Stimulated activated CD8-positive, alpha-beta memory T cell treated with anti-CD3 and anti-CD28 coated beads, Interleukin-4, amount 100 ng/mL, for 4 hours (primary cell): ENCODE measurements at places on chromosomes 3 and 15.

DNA sequence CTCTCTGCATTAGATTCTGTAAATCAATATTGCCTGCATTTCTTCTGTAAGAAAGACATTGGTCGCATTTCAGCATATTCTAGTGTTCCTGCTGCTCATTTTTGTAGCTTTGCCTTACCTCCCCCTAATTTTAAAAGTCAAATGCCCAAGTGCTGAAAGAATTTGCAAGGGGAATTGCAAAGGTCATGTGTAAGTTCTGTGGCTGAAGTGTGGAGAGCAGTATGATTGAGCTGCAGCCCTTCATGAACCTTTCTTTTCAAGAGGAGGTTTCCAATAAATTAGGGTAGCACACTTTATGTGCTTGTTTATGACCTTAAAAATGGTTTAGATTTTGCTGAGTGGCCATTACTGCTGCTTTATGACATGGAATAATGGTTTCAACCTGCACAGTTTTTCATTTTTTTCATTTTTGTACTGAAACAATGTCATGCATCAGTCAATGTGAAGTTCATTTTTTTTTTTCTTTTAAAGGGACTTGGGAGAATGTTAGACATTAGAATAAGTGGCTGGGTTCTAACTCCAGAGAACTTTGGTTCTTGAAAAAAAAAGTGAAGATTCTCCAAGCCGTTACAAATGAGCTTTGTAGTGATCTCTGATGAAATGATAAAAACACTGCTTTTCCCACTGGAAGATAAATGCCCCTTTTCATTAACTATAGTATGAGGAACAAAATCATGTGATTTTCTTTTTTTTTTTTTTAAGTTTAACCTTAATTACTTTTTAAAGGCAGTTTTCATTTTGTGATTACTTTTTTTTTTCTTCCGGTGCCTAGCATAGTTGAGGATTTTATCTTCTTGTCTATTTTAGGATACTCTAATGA, 99.6 kb downstream of the MITF start:
- no peak for DNase-seq

DNA sequence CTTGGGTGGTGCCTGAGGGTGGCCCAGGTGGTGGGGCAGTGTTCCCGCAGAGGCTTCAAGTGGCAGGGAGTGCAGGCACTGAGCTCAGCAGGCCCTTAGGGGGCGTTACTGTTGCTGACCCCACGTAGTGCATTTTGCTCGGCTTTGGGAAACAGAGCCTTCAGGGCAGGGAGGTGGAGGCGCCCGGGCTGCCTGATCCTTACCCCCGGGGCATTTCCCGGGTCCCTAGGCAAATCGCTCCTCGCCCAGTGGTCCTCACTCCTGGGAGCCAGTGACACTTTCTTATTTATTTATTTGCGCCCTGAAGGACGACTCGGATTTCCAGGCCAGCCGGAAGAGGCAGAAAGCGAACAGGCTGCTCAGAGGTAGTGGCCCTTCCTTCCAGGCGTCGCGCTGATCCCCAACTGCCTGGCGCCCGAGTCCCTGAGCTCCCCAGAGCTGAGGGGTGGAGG, 10.1 kb upstream of the FOXB1 start:
- no peak for DNase-seq

DNA sequence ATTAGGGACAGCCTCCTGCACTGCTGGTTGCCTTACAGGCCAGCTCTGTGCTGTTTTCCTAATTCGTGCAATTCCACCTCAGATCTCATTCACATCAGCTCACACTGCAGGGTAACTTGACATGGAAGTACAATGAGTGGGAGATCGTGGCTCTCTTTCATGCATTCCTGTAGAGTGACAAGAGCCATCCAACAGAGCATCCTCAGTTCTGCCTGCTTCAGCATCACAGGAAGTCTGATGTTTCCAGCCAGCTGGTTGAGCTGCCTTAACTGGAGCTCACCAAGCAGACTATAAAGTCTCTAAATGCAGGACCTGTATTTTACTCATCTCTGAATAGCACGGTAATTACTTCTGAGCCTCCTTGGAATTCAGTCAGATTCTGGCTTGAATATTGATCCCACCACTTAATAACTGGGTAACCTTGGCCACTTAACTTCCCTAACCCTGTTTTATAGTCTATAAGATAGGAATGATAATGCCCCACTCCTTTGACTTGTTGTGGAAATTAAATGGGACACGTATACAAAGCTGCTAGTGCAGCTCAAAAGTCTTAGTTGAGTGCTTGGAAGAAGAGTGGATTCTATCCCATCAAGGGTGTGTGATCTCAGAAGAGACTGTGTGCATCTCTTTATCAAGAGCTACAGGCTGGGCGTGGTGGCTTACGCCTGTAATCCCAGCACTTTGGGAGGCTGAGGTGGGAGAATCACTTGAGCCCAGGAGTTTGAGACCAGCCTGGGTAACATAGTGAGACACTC, 1.4 kb upstream of the DIS3L start:
- DNase-seq, result no peak

DNA sequence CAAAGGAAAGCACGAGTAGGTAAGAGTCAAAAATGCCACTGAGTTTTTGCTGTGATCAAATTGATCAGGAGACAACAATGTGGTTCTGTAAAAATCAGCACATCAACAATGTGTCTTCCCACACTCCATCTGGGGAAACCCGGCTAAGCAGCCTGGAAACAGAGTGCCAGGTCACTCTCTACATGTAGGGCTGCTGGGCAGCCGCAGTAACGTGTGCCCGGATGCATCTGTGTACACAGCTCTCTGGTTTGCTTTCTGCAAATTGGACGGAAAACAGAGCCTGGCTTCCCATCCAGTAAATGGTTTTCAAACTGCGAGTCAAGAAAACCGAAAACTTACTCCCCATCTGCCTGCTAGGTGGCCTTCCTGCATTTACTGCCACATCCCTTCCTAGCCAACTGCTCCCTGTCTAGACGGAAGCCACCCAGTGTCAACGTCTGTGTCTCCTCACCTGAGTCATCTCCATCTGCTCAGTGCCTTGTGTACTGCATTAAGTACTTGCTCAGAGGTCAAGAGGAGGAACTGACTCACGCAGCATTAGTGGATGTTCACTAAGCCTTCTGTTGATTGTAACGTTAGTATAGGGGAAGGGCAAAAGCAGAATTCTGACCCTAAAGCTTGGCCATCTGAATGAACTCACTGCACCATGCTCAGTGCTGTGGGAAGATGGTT, 124.1 kb downstream of the TJP1 start:
- DNase-seq, result no peak

DNA sequence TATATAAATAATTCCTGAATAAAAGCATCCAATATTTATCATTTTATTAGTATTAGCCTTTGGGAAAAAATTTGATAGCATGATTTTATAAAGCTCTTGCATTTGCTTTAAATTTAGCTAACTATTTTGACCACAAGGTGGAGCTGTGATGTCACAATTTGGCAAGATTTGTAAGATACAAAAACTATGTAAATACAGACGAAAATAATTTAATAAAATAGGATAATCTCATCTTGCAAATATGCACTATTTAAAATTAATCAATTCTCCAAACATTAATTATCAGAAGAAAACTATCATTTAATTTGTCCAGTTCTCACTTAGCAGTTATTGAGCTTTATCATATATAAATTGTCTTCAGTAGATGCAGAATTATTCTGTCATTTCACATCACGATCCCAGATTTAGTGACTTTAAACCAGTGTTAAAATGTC, 95.4 kb downstream of the PLOD2 start:
- DNase-seq, result no peak

- DNase-seq, result no peak
Observed at GRCh38 chr15:48355377-48355776, 24.1 kb downstream of the DUT start.

DNA sequence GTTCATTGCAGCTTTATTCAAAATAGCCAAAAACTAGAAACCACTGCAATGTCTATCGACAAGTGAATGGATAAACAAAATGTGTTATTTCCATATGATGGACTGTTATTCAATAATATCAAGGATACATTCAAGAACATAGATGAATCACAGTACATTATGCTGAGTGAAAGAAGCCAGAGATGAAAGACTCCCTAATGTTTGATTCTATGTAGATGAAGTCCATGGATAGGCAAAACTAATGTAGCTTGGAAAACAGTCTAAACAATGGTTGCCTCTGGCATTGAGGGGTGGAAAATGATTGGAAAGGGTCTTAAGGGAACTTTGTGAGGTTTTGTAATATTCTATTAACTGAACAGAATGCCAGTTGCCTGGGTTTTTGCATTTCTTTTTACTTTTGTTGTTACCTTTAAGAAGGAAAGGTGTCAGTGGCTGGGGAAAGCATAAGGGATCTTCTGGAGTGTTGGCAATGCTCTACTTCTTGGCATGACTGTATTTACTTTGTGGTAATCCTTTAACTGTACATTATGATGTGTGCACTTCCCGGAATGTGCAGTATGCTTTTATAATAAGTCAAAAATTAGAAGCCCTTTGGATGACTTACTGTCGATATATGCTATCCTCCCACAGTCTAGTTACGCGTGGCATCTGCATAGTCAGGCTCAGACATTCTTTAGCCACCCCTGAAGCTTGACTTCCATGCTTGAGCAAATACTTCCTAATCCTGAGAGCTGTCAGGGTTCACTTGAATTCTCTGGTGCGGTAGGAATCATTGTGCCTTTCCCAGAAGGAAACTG, 20.5 kb upstream of the ATP10A start:
- no peak for DNase-seq

GRCh38 chr3:42957573-42957972, 21.5 kb upstream of the GASK1A start:
- no peak for DNase-seq

DNA sequence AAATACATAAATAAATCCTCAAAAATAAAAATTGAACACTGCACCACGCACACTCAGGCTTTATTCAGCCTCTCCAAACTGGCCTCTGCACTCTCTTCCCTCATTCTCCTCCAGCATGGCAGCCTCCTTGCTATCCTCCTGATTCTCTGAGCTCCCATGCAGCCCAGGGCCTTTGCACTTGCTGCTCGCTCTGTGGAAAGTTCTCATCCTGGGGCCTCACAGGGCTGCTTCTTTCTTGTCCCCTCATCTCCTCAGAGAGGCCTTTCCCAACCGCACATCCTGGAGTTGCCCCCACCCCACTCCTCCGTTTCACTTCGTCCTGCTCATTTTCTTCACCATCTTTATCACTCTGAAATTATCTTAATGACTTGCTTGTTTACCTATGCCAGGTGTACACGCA, 123.0 kb downstream of the SHQ1 start:
- no peak for DNase-seq

DNA sequence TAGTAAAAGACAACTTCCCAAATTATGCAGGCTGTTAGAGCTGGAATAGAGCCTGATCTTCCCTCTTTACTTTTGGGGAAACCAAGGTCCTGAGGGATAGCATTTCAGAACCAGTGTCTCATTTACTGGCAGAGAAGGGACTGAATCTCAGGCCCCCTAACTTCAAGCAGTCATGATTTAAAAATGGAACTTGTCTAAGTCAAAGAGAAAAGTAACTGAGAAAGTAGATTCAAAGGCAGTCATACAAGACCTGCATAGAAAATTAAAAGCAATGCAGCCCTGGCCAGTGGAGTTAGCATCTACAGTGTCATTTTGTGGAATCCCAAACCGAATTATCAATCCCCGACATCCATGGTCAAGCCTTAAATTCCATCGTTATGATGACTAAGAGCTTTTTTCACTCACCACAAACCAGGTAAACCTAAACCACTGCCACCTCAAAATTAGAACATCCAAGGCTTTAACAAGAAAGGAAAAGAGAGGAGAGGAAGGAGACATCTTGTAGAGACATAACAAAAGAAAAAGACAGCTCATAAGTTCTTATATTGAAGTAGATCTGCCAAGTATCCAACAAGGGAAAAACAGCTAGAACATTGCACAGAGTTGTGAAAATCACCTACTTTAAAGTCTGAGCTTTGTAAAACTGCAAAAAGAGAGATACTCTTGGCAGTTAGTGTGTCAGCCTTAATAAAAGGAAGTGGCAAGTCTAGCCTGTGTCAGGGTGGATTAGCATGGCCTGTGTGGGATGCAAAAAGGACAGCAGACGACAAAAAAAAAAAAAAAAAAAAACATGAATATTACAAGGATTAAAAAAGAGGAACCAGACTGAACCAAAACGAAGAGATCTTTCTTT, 54.1 kb upstream of the CCR2 start:
- no peak for DNase-seq

- DNase-seq, result no peak
Observed at GRCh38 chr3:156687023-156687422, 12.6 kb downstream of the TIPARP start.

DNA sequence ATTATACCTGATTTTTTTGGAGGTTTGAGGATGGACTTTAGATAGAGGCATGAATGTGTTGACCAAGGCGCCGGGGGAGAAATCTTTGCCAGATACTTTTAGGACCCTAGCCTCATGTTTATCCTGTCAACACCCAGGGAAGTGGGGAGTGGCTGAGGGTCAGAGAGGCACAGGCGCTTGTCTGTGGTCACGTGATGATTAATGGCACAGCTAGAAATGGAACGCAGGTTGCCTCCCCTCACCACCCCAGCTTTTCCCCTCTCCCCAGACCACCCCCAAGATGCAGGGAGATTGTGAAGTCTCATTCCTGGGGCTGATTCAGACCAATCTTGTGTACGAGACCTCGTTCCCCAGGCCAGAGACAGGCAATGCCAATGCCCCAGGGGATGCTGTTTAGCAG, 218.4 kb upstream of the LINGO1 start:
- no peak for DNase-seq

- DNase-seq, result no peak
Observed at GRCh38 chr3:111613294-111613693, 18.1 kb upstream of the ZBED2 start.

DNA sequence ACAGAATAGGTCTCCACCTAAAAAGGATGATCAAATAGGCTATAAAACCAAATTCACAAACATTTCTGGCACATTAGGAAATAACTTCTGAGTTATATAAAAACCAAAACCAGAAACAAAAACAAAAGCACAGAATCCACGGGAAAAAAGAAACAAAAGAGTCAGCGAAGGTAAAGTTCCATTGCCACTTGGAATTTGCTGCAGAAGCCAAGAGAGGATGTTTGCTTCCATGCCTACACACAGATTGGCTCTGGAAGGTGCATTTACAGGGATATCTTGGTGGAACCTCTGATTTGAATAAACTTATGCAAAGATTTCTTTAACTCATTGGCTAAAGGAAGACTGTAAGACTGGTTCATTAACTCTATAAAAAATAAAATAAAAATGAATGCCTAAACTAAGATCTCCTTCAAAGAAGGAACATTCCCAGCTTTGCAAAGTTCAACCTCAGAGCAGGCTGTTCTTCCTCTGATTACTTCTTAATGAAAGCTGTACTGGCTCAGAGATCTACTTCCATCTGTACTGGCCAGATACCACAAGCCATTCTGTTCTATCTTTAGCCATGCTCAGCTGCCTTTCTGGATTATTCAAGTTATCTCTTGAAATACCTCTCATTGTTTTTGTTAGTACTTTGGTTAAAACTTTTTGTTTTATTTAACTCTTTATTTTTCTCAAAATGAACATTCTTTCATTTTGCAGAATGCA, 537.5 kb upstream of the CCDC54 start:
- DNase-seq, result no peak

- DNase-seq, result no peak
Observed at GRCh38 chr15:71461748-71462147, 346.5 kb downstream of the THSD4 start.

- no peak for DNase-seq
Observed at GRCh38 chr3:74676-75243, 121.8 kb upstream of the CHL1 start.
